ENCODE measurements at places on chromosomes 11 and 22.

DNA sequence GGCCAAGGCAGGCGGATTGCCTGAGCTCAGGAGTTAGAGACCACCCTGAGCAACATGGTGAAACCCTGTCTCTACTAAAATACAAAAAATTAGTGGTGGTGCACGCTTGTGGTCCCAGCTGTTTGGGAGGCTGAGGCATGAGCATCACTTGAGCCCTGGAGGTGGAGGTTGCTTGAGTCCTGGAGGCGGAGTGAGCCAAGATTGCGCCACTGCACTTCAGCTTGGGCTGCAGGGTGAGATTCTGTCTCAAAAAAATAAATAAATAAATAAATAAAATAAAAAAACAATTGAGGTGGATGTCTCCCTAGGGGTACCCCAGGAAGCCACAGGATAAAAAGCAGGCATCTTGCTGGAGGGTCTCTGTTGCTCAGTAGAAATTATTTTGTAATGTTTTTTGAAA lies 14.1 kb downstream of the PTPRJ start:
- DNase-seq, result no peak

GRCh38 chr22:32562401-32562800 lies 87.8 kb downstream of the FBXO7 start:
- DNase-seq, result no peak

GRCh38 chr11:118048472-118049370 lies 28.2 kb upstream of the TMPRSS4 start:
- no peak for DNase-seq

DNA sequence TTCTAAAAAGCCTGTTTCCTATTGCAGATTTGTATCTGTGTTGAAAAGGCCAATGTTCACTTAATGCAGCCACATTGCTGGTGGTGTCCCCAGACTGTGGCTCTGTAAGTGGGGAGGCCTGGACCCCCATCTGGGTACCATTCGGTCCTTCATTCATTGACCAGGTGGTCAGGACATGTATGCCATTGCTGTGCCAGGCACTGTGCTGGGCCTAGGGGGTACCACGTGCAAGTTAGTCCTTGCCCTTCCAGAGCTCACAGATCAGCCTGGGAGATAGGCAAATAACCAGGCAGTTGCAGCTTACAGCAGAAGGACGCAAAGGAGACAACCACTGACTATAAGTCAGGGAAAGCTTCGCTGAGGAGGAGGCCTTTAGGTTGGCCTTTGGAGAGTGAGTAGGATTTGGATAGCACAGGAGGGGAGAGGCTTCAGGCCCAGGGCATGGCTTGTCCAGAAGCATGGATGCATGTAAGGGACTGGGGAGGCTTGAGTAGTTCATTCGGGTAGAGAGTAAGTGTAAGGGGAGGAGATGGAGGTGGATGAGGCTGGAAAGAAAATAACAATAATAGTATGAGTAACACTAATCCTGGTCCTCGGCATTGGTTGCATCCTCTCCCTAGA lies 5.0 kb downstream of the PRDM11 start:
- DNase-seq, result no peak
